ENCODE measurements at places on chromosomes 12 and 14.
A peak's percentile ranks its signal among the peaks of the same experiment; 100 is the strongest.

DNA sequence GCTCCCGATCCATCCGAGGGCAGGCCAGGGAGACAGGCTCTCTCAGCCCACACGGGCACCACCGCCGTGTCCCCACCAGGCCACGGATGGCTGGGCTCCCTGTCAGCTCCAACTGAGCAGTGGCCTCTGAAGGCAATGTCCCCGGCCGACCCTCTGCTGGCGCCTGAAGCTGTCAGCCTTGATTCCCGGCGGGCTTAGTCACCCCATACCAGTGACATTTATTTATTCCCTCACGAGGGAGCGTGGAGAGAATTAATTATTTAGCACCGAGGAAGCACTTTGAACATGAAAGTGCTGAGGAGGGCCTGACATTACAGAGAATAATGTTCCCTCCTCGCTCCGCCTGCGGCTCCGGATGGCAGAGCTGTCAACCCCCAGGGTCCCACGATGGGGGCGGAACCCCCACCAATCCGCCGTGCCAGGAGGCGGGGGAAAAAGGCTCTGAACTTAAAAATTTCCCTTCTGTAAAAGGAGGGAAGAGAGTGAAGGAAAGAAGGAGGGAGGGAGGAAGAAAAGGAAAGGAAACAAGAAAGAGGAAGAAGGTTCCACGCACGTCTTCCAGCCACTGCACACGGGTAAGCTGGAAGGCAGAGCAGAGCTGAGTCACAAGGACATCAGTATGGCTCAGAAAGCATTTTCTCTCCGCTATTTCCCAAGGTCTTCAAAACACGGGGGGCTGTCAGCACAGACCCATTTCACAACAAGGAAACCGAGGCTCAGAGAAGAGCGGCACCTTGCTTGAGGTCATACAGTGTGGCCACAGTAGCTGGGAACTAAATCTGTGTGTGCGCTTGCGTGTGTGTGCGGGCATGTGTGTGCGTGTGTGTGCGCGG is 108.7 kb upstream of the NCOR2 start:
- peak; percentile 58 for DNase-seq

- no peak for DNase-seq
These were observed 1077.2 kb downstream of the BCL11B start for GRCh38 chr14:98194821-98195220.

DNA sequence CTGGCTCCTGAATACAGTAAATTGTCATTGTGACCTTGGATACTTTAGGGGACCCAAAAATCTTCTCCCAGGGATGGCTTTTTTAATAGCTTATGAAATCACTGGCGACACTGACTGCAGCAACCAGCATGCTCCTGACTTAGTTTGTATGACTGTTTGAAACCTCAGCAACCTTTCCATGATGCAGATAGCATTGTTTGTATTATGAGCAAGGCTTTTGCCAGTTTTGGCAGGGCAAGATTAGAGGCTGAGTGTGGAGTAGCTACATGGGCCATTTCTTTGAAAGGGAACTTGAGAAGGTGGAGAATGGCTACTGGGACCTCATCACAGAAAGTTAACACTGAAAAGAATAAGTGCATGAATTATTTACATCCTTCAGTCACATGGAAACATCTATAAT is 50.9 kb downstream of the SLC4A8 start:
- no peak for DNase-seq

GRCh38 chr12:3137268-3137781 is 60.1 kb downstream of the TSPAN9 start:
- DNase-seq, result no peak

GRCh38 chr14:104978746-104979691 is 845 bp upstream of the AHNAK2 start:
- DNase-seq, result no peak

DNA sequence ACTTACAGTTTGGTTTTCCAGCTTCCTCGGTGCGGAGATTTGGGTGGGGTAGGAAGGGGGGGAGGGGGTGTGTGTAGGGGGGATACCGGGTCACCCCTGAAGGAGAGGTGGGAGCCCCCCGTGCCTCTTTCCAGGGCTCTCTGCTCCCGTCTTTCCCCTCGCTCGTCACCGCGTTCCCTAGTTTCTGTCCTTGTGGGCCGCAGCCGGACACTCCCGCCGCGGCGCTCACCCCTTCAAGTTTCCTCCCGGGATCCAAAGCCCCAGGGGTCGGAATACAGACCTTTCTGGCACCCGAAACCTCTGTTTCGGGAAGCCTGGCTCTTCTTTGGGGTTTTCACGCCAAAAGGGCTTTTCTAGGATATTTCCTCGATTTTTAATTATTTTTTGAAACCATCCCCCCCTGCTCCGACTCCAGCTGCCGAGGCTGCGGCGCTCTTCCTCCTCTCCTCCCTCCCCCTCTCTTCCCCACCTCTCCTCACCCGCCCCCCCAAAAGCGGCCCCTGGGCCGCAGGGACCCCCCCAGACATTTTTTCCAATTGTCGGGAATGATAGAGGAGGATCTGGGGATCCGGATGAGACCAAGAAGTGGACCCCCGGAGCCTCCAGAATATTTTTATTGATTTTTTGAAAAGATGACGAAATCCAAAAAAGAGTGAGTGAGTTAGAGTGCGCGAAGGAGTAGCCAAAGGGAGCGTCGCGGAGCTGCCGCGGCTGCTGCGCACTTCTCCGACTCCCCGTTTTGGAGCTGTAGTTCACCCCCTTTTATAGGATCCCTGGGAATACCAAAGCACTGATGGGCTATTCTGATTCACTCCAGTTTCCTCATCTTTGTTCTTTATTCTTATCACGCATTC is 1.7 kb downstream of the CCND2 start:
- DNase-seq, result no peak

GRCh38 chr14:68736471-68736871 is 56.4 kb downstream of the ZFP36L1 start:
- DNase-seq, result no peak

DNA sequence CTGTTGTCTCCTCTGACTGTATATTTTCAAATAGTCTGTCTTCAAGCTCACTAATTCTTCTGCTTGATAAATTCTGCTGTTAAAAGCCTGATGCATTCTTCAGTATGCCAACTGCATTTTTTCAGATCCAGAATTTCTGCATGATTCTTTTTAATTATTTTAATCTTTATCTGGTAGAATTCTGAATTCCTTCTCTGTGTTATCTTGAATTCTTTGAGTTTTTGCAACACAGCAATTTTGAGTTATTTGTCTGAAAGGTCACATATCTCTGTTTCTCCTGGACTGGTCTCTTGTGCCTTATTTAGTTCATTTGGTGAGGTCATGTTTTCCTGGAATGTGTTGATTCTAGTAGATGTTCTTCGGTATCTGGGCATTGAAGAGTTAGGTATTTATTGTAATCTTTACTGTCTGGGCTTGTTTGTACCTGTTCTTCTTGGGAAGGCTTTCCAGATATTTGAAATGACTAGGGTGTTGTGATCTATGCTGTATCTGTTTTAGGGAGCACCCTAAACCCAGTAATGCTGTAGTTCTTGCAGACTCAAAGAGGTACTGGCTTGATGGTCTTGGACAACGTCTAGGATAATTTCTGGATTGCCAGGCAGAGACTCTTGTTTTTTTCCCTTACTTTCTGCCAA is 193.8 kb upstream of the NPAS3 start:
- no peak for DNase-seq

- DNase-seq, result no peak
These were observed 36.0 kb upstream of the SNX6 start for GRCh38 chr14:34665785-34666435.

DNA sequence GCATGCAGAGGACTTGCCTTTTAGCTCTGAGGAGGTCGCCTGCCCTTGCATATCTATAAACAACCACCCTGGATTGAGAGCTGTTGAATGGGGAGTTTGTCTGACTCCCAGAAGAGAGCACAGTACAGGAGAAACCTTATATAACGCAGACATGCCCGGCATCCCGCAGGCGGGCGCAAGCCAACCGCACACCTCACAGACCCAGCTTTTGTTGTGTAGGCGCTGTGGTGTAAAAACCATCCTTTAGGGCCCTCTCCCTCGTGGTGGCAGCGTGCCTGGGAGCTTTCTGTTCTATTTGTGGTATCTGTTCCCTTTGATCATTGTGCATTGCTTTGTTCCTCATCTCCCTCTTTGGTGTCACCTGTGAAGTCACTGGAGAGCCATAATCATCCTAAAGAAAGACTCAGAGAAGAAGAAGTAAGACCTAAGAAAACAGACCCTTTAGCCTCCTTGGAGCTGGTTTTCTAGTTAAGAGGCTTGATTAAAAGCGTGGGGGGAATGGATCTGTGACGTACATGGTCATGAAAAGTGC is 77.7 kb downstream of the ETV6 start:
- DNase-seq, result no peak

GRCh38 chr12:102816816-102817434 is 100.1 kb downstream of the PAH start:
- no peak for DNase-seq

DNA sequence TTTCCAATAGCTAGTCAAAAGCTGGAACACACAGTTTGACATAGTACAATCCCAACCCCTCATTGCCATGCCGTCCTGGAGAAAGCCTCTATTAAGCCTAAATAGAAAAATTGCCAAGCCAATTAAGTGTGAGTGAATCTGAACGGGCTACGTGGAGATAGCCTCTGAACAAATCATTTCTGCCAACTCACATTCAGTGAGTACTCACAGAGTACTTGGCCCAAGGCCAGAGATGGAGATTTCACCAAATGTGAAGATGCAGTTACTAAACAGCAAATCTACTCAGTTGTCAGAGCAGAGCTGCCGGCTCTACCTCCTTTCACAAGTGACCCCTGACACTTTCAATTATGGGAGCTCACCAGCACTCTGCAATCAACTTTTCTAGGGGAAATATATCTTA is 350.0 kb downstream of the GALC start:
- DNase-seq, result peak; percentile 14

- no peak for DNase-seq
These were observed 23.9 kb downstream of the SERPINA10 start for GRCh38 chr14:94269156-94269555.

- DNase-seq, result no peak
These were observed 39.3 kb upstream of the ACSM4 start for GRCh38 chr12:7264538-7264937.

DNA sequence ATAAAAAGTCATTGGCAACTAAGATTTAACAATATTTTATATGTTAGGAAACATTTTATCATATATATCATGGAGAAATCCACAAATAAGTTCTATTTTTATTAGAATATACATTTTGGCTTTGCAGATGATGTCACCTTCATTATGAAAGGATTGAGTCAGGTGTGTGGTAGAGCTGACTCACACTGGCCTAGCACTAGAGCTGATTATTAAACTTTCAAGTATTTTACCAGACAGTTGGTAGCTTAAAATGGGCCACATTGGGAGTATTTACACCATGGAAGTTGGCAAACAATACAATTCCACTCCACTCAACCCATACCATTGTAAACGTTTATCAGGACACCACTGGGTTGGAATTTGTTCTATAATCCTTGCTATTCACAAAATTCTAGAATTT is 1036.6 kb downstream of the TRHDE start:
- DNase-seq, result no peak

- DNase-seq, result no peak
These were observed 8.1 kb upstream of the RNF34 start for GRCh38 chr12:121391619-121392324.

- DNase-seq, result no peak
These were observed 37.2 kb upstream of the TUBA1C start for GRCh38 chr12:49227713-49228112.

DNA sequence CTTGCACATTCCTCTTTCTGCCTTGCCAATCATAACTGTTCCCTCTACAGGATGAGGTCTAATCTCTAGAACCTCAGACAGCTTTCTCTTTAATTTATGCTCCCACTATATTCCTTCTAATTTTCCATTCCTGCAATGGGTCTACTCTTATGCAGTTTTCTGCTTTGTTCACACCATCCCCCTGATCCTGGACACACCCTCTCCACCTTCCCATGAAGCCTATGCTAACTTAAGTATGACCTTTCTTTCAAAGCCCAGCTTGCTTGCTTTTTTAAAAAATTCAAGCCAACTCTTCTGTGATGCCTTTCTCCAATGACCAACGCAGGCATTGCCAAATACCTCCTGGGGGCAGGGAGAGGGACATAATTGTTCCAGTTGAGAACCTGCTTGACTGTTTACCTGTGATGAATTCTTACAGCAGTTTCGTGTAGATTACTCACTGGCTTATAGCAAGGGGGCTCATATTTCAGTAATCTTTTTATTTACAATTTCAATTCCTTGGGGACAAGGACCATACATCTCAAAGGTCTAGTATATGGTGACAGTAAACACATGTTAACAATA is 7.8 kb downstream of the SLC38A1 start:
- no peak for DNase-seq

DNA sequence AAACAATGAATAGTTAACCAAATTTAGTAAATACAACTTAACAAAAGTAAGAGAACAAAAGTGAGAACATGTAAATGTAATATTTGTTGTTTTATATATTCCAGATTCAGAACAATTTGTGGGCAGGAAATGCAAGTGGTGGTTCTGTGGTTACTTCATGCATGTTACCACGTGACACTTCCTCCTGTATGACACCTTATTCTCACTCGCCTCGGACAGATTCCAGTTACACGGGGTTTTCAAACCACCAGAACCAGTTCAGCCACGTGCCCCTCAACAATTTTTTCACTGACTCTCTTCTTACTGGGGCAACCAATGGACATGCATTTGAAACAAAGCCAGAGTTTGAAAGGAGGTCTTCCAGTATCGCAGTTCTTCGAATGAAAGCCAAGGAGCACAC is 21.0 kb downstream of the ALX1 start:
- no peak for DNase-seq

DNA sequence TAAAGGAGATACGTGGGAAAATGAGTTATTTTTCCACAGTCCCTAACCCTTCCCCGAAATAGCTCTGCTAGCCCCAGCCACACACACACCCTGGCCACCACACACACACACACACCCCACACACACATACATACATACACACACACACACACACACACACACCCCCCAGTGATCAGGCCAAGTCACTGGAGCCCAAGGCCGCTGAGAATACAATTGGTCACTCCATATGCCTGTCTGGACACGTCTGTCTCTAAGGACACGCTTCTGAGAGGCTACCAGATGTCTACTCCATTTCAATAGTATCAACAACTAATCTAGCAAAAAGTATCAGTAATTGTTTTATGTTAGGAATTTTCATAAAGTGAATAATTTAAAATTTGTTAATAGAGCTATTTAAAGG is 13.0 kb upstream of the DIABLO start:
- no peak for DNase-seq

All from hypothalamus (tissue), 51 donors.